ENCODE measurements at places on chromosomes 16 and 17.

DNA sequence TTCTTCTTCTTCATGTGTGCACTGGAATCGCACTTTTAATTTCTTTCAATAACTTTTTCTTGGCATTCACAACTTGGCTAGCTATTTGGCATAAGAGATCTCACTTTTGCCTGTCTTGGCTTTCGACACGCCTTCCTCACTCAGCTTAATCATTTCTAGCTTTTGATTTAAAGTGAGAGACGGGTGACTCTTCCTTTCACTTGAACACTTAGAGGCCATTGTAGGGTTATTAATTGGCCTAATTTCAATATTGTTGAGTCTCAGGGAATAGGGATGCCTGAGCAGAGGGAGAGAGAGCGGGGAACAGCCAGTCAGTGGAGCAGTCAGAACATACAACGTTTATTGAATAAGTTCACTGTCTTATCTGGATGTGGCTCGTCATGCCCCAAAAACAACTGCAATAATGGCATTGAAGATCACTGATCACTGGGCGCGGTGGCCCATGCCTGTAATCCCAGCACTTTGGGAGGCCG lies 200.3 kb downstream of the SEC14L1 start:
- no peak for DNase-seq

- no peak for DNase-seq
These were observed 32.7 kb downstream of the ZZEF1 start for GRCh38 chr17:4110152-4110551.

- no peak for DNase-seq
These were observed 35.4 kb downstream of the SLC6A4 start for GRCh38 chr17:30200106-30200505.

DNA sequence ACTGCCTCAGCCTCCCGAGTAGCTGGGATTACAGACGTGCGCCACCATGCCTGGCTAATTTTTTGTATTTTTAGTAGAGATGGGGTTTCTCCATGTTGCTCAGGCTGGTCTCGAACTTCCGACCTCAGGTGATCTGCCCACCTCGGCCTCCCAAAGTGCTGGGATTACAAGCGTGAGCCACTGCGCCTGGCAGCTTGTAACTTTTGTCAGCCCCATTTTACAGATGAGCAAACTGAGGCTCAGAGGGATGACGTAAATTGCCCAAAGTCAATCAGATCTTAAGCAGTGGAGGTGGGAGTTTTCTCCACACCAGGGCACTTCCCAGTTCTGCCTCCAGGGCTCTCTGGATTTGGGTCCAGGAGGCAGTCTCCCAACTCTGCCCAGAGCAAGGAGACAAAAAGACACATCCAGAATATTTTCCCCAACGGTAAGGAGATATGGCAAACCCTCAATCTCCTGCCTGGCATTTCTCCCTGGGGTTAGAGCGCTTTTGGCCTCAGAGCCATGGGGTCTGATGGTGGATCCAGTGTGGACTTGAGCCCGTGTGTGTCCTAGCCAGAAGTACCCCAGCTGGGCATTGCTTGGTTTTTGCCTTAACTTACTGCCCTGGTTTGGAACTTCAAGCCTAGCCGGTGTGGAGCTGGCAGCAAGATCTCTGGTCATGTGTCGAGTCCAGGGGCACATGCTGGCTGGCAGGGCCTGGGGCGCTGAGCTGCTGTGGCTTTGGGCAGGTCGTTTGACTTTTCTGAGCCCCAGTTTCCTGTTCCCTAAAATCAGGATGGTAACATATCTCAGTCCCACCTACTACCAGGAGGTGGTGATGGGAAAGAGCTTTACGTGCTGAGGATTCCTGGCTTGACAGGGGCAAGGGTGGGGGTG lies 3.4 kb downstream of the ADAM11 start:
- DNase-seq: no peak

DNA sequence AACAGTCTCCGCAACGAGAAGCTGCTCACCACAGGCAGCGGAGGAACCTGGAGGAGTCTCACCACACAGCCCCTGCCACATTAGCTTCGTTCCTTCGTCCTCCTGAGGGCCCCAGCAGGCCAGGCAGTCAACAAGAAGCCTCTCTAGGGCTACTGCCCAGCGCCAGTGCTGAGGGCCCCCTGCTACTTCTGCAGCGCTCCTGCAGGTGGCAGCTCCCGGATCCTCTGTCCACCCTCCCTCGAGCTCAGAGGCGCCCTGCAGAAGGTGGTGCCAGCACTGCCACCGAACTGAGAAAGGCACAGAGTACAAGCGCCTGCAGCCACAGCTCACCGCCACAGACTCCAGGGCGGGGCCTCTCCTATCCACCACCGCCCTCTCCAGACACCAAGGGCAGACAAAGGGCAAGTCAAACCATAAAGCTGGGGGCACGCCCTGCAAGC lies 27.3 kb downstream of the KDM8 start:
- DNase-seq: no peak

- DNase-seq: no peak
These were observed 8.7 kb downstream of the HEXIM2 start for GRCh38 chr17:45170280-45170930.

- no peak for DNase-seq
These were observed 17.5 kb downstream of the ALOX15B start for GRCh38 chr17:8056232-8056975.

DNA sequence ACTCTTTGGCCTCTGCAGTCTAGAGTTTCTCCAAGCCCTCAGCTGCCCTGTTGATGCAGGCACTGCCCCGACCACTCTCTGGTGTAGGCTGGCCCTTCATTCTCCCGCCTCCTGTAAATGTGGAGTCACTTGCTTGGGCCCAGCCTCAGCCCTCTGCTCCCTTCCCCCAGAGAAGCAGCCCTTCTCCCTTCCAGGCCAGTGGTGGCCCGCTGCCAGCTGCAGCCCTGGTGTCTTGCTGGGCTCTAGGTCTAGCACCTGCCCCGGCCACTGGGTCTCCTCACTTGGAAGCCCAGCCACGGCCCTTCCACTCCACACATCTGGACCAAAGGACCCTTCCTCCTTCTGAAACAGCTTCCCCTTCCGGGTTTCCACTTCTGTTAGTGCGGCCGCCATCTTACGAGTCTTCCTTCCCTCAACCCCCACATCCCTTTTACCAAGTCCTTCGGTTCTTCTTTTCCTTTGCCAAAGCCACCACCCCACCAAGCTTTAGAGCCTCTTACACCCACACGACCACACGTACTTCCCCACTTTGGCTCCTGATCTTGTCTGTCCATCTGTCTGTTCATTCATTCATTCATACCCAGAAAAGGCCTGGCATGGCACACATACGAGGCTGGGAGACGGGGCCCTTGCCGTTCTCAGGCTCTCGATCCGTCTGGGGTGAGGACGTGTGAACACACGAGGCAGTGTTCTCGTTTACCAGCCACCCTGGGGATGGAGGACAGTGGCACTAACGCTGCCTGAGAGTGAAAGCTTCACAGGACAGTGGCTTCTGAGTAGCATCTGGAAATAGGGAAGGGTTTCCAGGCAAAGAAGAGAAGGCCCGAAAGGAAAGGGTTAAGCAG lies 68.0 kb downstream of the ABR start:
- peak; percentile 48 for DNase-seq

GRCh38 chr17:38657824-38658740 lies 16.7 kb downstream of the EPOP start:
- no peak for DNase-seq

- DNase-seq: no peak
These were observed 20.1 kb downstream of the PLD6 start for GRCh38 chr17:17186051-17186450.

- no peak for DNase-seq
These were observed 4.7 kb downstream of the HOXB2 start for GRCh38 chr17:48540213-48540612.

- DNase-seq: no peak
These were observed 970.3 kb upstream of the RBFOX1 start for GRCh38 chr16:6362321-6362720.

DNA sequence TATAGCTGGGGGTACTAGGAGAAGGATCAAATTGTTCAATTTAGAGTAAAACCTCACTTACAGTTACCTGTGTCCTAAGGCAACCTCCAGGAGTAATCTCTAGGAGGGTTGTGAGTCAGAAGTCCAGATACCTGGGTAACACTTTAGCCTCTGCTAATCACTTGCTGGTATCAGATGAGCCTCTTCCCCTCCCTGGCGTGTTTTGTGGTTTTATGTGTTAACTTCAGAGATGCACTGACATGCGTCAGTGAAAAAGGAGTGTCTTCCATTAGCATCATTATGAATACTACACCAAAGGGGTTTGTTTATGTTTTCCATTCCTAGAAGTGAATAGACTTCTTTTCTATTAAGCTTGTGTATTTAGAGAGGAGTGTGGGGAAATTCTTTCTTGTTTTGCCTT lies 208.2 kb downstream of the FTO start:
- DNase-seq: no peak

DNA sequence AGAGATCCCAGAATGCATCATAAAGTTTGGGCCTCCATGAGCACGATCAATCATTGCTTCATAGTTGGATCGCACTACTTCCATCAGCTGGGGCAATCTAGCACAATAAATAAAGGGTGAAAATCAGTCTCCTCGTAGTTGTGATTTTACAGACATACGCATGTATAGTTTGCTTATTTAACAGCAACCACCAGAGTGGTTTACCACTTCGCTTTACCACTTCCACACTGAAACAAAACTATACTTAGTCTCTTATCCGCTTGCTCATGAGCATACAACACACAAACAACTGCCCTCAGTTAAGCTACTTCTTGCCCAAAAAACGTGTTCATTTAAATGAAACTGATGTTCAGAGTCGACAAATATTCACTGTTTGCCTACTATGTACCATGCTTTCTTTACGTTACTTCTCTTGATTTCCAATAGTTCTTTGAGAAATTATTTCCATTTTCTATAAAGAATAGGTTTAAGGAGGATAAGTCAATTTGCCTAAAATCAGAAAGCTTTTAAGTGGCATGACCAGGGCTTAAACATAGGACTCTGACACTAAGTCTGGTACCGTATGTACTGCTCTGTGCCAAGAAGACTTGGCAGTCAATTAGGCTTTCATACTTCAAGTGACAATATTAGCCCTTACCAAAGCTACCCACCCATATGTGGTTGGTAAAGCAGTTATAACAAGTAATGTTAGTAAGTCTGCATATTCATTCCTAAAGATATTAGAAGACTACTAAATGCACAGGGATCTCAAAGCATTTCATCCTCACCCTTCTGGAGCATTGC lies 22.0 kb downstream of the SETD6 start:
- DNase-seq: no peak

DNA sequence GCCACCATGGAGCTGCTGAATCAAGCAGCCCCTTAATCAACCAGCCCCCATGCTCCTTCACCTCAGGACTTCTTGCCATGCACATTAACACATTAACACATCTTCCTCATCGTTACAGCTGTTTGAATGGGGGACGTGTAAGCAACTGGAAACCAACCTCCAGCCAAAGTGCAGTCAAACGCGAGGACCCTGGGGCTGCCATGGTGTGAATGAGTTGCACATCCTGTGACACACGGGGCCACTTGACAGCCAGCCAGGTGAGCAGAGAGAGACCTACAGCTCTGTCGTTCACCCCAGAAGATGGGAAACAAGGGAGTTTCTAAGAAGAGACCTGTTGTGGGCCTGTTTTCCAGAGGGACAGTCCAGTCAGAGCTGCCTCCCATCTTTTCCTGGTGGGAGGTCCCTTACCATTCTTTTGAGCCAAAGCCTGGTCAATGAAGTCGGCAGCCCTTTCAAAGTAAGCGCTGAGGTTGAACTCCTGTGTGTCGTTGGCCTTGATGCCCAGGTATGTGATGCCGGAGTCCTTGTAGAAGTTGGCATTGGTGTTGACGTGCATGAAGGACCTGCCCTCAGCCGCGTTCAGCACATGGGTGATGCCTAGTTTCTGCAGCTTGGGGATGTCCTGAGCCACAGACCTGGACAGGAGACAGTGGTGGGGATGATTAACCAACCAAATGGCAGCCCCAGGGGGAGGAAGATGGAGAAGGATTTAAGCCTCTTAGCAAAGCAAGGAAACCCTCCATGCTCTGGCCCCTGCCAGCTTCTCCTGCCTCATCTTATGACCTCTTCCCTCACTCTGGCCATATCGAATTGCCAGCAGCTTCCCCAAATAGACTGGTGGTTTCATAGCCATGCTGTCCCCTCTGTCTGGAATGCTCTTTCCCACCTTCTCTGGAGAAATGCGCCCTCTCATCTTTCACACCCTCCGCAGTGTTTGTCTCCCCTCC lies 4.2 kb downstream of the DUSP3 start:
- no peak for DNase-seq

DNA sequence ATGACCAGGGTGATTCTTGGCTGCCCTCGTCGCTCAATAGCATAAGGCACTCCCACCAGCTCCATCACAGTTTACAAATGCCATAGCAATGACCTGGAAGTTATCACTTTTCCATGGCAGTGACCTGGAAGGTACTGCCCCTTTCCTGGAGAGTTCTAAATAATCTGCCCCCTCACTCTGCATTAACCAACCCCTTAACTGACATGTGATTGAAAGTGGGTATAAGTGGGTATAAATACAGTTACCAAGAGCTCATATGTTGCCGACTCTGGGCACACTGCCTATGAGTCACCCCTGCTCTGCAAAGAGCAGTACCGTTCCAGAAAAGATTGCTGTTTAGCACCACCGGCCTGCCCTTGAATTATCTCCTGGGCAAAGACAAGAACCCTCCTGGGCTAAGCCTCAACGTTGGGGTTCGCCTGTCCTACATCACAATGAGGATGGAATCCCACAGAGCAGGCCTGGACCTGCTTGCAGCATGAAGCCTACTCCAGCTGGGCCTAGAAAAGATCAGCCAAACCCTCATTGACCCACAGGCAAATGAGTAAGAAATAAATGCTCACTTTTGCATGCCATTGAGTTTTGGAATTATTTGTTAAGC lies 95.2 kb upstream of the SEC14L1 start:
- DNase-seq: no peak

DNA sequence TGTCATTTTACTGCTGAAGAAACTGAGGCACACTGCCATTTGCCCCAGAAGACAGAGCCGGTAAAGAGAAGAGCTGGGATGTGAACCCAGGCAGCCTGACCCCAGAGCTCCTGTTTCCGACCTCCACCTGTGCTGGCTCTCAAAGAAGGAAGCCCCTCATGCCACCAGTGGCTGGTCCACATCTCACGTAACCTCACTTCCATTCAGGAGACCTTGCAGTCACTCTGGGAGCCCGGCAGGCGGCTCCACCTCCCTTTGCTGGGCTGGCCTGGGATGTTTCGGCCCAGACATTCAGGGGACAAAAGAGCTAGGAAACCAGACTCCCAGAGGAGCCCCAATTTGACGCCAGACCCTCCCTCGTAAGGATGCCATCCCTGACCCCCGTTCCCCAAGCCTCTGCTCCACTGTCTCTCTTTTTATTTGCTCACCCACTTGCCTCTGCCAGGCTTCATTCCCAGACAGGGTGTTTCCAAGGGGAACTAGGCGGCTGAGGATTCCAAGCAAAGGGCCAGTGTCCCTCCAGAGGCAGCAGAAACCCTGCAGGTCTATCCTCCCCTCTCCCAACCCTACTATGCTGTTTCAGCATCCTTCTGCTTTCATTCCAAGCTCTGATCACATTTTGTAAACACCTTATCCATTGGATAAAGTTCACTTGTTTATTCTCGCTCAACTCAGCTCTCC lies 2.8 kb downstream of the TAF1C start:
- DNase-seq: no peak

- peak; percentile 30 for DNase-seq
These were observed 74.6 kb downstream of the SPAG9 start for GRCh38 chr17:51046046-51046445.

GRCh38 chr17:3896108-3896967 lies 3.5 kb upstream of the CAMKK1 start:
- peak; percentile 42 for DNase-seq

- DNase-seq: no peak
These were observed 36.8 kb upstream of the CES5A start for GRCh38 chr16:55912022-55912421.
